ENCODE measurements at places on chromosomes 5 and 9.

GRCh38 chr5:6714226-6715041 lies 1.2 kb downstream of the TENT4A start:
- no peak for DNase-seq

- no peak for DNase-seq
Measured at GRCh38 chr5:172165465-172165864, 22.6 kb downstream of the STK10 start.

GRCh38 chr9:5767968-5768932 lies 64.7 kb downstream of the ERMP1 start:
- DNase-seq = no peak

DNA sequence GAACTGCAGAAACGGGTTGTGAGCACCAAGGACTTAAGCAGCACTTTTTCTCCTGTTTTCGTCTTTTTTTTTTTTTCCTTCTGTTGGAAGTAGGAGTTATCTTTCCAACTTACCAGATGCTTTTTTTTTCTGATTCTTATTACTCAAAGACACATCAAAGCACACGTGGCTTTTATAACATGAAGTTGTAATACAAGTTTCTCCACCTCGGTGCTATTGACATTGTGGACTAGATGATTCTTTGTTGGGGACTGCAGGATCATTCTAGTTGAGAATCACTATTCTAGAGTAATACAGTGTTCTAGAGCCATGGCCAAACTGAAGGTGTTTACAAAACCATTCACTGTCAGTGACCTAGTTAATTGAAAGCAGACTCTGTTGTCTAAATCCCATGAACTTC lies 51.5 kb downstream of the MYO10 start:
- DNase-seq = no peak

- no peak for DNase-seq
Measured at GRCh38 chr5:75239681-75240080, 3.0 kb upstream of the ANKRD31 start.

DNA sequence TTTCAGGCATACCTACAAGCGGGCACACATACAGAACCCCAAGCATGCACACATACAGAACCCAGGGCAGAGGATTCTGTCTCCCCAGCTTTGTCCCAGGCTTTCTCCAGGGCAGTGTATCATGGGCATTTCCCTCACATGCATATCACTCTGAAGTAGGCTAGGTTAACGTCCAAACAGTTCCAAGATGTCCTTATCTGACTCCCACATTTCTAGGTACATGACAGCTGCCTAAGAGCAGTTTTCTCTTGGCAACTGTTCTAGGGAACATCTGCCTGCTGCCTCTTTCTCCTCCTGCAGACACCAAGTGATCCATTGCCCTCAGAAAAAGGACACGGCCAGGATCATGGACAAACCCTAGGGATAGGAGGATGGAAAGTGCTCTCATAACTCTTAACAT lies 84.9 kb upstream of the NR3C1 start:
- no peak for DNase-seq

GRCh38 chr9:113452113-113452605 lies 11.4 kb upstream of the RGS3 start:
- no peak for DNase-seq

GRCh38 chr5:16304846-16305245 lies 125.3 kb upstream of the MARCHF11 start:
- no peak for DNase-seq

- DNase-seq = no peak
Measured at GRCh38 chr5:68048516-68048915, 167.0 kb upstream of the PIK3R1 start.

DNA sequence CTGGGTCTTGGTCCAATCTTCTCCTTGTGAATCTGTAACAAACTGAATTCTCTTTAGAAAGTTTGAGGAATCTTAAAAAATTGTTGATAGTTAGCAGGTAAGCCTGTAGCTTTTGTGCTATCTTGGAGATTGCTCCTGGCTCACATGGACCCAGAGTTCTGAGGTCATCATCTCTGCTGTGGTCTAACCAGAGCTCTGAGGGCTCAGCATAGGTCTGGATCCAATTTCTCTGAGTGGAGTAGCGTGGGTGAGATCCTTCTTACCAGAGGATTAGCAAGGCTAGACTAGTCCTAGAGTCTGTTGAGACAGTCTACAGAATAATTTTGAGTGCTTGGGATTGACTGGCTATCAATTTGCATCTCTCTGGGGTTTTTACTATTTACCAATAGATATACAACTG lies 60.5 kb upstream of the IL6ST start:
- no peak for DNase-seq

- DNase-seq = no peak
Measured at GRCh38 chr9:27499451-27499850, 24.6 kb upstream of the IFNK start.

- DNase-seq = no peak
Measured at GRCh38 chr9:122179054-122179689, 19.5 kb downstream of the MORN5 start.

DNA sequence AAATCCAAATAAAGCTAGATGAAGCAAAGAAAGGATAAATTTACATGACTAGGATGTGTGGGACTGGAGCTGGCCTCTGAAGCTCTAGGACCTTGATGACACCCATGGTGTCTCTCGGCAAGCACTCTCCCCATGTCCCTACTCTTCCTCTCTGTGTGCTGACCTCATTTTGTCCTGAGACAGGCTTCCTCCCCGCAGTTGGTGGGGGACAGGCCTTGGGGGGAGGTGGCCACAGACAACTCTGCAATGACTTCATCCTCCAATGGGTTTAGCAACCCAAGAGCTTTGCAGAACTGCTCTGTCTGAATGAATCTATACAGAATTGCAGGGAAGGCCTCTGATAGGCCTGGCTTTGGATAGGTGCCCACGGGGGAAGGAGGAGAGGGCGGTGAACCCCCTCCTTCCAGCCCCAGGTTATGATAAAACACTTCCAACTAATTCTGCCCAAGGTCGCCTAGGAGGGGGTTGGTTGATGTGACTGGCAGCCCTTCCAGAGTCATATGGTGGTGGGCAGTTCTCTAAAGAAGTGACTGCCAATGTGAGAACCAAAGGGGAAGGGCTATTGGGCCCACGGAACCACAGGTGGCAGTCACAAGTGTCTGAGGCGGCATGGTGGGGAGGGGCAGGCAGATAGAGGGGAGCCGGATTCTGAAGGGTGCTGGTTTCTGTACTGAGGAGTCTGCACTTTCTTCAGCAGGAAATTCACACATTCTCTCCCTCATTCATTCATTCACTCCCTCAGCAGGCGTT lies 6.0 kb downstream of the SLC6A7 start:
- DNase-seq = no peak

- DNase-seq = no peak
Measured at GRCh38 chr9:33714989-33715388, 80.4 kb upstream of the PRSS3 start.

DNA sequence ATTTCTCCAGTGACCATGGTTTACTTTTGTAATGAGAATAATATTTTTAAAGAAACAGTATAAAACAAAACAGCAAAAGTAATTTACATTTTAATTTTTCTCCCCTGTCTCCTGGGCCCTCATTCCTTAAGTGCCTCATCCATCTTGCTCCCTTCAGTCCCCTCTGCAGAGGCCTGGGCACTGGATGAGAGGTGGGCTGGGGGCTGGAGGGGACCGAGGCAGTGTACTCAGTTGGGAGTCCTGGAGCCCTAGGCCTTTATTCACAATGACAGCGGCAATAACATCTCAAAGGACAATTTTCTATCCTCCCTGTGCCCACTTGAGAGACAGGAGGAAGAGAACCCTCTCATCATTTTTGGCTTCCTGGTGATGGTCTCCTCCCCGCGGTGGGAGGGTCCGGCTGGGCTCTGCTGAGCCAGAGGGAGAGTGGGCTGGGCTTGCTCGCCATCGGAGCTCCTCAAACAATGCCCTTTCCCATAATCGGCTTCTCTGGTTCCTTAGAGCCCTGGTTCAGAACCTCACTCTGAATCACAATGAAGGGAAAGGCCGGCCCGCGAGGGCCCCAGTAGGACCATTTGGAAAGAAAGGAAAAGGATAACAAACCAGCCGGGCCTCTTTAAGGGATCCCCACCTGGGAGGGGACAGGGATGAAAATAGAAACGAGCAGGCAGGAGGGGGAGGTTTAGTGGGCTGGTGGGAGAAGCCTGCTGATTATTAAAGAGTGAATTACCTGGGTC lies 9.7 kb upstream of the SMIM32 start:
- no peak for DNase-seq

- DNase-seq = no peak
Measured at GRCh38 chr5:142826741-142827492, 56.7 kb downstream of the ARHGAP26 start.

DNA sequence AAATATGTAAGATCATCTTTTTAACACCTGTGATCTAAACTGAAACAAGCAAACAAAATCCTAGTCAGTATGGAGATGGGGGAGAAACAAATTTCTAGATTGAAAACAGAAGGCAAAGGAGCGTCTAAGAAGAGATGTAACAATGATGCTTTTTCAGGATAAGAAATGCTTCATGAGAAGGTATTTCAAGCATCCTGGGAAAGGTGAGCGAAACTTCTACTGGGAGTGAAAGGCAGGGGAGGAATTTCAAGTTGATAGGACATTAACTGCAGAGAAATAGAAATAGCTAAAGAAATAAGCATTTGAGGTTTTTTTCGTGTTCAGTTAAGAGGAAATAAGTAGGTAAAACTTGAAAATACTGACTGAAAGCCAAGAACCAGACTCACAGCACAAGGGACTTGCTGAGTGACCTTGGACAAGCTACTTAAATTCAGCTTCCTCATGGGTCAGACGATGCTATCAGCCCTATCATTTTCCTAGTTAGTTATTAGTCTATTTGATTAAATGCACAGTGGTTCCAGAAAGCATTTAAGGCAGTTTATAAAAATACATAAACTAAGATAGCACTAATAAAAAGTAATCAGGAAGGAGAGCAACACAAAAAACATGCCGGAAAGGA lies 406.3 kb downstream of the PDE4D start:
- no peak for DNase-seq

- DNase-seq = no peak
Measured at GRCh38 chr5:52983731-52984636, 5.2 kb upstream of the ITGA2 start.

GRCh38 chr9:75894566-75894965 lies 4.1 kb downstream of the PCSK5 start:
- DNase-seq = no peak

GRCh38 chr9:111831371-111832108 lies 36.8 kb upstream of the SHOC1 start:
- DNase-seq = no peak

Data from NCI-H2029 treated with DMSO at 0.1 percent for 48 hours (cell line).